Stimulated activated CD4-positive, alpha-beta T cell treated with anti-CD3 and anti-CD28 coated beads, Interleukin-1b, Interleukin-23, amount 100 ng/mL, for 4 hours (primary cell): ENCODE measurements at places on chromosomes 4 and X.

DNA sequence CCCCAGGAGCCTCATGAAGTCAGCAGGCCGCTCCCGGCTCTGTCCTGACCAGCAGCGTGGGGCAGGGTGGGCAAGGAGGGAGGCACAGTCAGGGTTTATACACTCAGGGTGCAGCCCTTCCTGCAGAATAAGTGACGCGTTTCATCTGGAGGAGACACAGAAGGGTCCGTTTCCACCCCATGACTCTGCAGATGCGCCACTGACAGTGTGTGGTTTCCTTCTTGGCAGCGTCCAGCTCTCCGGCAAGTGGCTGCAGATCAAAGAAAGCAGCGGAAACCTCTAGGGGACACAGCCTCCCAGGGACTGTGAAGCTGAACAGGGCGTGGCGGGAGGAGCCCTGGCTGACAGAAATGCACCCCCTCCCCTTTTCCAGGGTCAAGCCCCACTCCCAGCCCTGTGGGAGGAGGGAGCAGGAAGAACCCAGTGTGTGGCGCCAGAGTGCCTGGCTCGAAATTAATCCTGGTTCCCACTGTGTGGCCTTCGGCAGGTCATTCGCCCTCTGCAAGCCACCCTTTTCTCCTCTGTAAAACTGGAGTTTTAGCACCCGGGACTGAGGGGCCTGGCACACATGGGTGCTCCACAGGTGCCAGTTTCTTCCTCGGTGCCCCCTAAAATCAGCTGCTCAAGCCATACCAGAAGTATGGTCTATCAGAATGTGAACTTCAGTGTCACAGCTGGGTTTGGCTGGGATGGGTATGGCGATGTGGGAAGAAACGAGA lies 17.3 kb upstream of the TBC1D14 start:
- DNase-seq: no peak

GRCh38 chr4:184596044-184596616 lies 53.1 kb downstream of the CASP3 start:
- DNase-seq: no peak

DNA sequence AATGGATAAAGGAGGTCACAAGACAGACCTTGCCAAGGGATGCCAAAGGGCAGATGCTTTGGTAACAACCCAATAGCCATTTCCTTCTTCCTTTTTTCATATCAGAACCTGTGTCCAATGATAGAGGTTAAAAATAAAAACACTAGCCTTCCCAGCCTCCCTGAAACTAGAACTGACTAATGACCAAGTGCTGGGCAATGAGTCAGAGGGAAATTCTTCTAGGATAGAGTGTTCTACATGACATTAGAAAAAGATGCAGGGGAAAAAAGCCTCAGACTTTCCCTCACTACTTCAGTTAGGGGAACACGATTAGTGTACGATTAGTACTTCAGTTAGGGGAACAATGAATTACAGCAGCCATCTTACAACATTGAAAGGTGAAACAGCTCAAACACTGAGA lies 29.3 kb upstream of the FAM47C start:
- no peak for DNase-seq

GRCh38 chrX:39819921-39820849 lies 277.6 kb downstream of the BCOR start:
- DNase-seq: no peak

DNA sequence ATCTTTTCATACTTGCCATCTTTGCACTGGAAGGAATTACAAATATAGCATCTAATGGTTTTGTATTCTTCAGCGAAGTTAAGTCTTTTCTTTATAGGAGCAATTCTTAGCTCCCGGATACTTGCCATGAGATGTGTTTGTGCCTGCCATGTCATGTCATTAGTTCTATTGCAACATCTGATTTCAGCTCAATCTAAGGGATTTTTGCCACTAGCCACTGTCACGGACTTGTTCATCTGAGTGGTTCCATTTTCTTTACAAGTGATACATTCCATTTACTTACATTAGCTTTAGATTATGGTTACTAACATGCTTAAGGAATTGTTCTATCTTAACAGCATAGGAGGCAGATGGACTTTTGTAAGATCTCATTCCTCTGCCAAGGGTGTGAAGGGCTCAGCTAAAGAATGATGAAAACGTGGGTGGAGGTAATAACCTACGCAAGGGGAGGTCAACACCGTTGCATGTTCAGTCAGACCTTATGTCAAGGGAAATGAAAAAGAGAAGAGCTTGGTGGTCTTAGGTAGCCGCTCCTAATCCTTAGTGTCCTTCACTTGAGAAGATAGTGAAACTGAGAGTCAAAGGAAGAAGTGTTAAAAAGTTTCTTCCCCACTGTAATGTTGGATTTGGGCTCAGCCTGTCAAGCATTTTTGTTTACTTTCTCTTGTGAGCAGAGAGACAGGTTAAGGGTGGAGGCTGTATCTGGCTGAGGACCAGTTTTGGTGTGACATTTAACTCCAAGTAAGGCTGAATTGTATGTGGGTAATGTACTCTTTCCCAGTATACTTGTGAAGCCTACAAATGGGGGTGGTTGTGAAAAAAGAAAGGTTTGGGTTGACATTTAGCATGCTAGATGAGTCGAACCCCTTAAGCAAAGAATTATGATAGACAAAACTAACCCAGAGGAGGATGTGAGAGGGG lies 3.6 kb upstream of the KLHL2 start:
- no peak for DNase-seq
